ENCODE measurements at places on chromosomes 2 and 18.

GRCh38 chr2:158598862-158599517, 142.2 kb downstream of the PKP4 start:
- DNase-seq, result no peak

DNA sequence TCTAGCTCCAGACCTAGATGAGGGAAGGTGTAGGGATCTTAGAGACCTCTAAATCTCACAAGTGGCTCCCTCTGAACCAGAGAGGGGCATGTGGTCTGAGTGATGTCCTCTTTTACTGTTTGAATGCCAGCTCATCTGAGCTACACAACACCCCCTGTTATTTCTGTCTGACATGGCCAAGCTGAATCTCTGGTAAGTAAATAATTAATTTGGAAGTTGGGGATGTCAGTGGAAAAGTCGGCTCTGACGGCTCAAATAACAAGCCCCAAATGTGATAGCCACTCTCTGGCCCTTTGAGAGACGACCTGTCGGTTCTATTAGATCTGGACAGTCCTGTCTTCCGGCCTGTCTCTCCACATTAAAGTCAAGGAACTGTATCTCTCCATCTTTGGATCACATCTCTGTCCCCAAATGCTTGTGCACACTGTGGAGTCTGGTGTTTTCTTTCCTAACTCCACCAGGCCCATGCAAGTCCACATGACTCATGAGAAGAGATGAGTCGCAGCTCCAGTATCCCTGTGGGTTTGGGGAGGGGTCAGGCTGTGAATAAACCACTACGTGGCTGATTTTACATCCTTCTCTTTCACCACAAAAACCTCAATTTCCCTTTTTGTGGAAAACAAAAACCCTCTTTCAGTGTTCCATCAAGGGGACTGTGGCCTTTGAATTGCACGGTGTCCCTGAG, 52.5 kb downstream of the SETBP1 start:
- DNase-seq, result no peak

DNA sequence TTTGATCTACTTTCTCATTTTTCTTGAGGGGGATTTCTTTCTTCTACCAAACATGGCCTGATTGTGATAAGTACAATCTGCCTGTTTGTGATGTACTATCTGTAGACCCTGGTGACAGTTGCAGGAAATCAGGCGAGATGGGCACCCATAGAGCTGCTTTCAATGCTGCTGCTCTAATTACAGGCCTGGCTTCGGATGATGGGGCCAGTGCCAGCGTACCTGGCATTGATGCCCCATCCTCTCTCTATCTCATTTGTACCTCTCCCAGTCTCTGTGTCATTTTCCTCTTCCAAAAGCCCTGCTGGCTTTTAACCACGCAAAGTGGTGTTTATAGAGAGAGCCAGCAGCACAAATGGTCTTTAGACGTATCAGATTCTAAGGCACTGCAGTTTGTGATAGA, 69.9 kb downstream of the KCTD18 start:
- no peak for DNase-seq

- DNase-seq, result no peak
These were observed 16.1 kb downstream of the TMEM127 start for GRCh38 chr2:96249654-96250053.

GRCh38 chr2:208033701-208034502, 8.6 kb upstream of the PLEKHM3 start:
- DNase-seq, result no peak

- DNase-seq, result no peak
These were observed 46.3 kb downstream of the COPS8 start for GRCh38 chr2:237131749-237132533.

DNA sequence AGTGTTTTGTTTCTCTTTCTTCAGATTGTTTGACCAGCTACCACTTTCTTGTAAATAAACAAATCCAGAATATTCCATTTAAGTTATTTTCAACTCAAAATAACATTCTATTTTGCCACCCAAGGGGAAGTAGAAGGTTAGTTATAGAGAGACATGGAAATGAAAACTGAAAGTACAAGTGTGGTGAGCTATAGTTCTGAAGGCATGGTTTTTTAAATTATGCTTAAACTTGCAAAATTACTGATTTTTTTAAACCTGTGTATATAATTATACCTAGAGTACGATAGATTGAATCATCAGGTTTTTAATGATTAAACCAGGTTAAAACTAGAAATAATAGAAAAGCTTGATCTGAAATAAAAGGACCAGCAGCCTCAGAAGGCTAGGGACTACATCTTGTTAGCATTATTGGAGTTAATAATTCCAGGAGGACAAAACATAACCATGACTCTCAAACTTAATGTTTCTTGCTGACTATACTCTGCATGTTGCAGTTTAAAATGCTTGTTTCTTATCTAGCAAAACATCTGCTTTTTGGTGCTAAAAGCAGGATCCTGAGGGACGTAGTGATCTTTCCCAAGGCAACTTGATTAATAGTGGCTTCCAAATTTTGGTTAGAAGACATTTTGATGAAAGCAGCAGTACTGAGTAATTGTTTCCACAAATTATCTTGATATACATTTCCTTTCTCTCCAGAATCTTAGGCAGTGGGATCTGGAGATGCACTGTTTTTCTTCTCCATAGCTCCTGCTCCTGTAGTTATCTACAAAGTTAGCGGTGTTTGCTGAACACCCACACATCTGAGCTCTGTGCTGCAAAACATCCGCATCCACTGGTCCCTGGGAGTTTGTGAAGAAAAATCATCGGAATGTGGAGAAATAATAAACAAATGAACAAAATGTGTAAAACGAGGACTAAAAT, 327.2 kb upstream of the PKDCC start:
- no peak for DNase-seq

- no peak for DNase-seq
These were observed 58.3 kb downstream of the FBXO36 start for GRCh38 chr2:229980431-229981184.

DNA sequence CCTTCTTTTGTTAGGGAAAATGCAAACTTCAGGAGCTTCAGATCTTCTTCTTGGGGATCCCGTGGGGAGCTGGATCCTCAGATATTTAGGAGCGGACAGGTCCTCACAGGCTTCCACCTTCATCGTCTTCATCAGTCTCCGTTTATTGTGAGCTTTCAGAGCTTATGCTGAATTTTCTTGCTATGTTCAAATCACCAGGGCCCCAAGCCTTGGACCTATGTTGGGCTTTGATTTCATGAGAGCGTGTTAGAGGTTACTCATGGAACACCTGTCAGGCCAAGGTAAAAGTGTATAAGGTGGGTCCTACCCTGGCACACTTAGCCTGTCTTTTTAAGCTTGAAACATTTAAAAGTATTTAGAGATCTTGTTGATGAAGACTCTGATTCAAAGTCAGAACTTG, 212.9 kb downstream of the FAM210A start:
- no peak for DNase-seq

DNA sequence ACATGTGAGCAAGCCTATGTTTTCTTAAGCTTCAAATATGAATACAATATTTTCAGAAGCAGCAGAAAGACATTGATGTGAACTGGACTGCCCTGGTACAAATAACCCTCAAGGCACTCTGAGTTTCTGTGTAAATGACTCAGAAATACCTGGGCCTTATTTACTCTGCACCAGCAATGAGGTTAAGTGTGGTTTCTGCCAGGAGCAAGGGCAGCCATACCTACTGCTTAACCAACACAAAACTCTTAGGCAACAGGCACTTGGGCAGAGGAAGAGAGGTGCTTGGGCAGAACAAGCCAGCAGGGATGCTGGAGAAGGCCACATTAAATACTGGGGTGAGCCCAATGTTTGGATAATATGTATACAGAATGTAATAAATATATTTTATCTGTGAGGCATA, 29.4 kb upstream of the ARL5A start:
- DNase-seq, result no peak

- DNase-seq, result no peak
These were observed 105.0 kb downstream of the COL6A3 start for GRCh38 chr2:237309011-237309410.

GRCh38 chr2:218019411-218020060, 16.7 kb upstream of the TNS1 start:
- no peak for DNase-seq

- DNase-seq, result no peak
These were observed 166.2 kb downstream of the PHLPP1 start for GRCh38 chr18:62881509-62882016.

All from activated CD4-positive, CD25-positive, alpha-beta regulatory T cell treated with anti-CD3 and anti-CD28 coated beads, Interleukin-2, amount 50 U/mL, for 72 hours (primary cell).